ENCODE measurements at places on chromosomes 3 and 15. TPM values are rescaled to one million over a fixed set of nuclear protein-coding genes. Genes with fewer than 3 reads are reported as not detected.

The BSN gene
- 0.55 TPM for total RNA-seq

The CCNB2 gene
- 0.55 TPM for total RNA-seq

The ACAN gene
- not detected for total RNA-seq

The RAB11A gene
- total RNA-seq = 146 TPM

The SLC28A2 gene
- total RNA-seq = not detected

DNA sequence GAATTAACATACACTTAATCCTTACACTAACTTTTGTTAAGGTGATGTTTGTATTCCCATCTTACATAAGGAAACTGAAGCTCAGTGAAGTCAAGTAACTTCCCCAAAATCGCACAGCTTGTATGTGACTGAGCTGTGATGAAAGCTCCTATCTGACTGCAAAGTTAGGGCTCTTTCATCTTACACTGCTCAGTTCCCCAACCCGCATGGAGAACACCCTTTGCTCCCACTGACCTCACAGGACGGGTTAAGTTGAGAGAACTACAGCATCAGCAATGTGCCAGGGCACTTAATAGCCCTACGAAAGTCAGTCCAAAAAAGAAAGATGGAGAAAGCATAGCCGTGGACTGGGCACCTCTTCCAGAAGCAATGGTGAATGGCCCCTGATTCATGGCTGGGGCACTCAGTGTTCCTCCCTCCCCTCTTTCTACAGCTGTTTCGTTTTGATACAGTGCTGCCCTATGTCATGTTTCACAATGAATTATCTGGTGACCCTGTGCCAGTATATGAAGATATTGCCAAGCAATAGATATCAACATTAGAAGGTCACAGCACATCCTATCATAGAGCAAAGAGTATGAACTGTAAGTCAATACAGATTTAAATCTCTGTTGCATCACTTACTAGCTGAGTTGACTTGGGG lies 38.0 kb downstream of the CADPS start:
- H3K36me3 ChIP-seq = no peaks in the 10 kb centered on the region
- H3K27ac ChIP-seq = no peak overlapping the region
- H3K4me3 ChIP-seq = no peak overlapping the region
- peaks cover 9% of the 10 kb centered on the region for H3K4me1 ChIP-seq
- no peak for DNase-seq

DNA sequence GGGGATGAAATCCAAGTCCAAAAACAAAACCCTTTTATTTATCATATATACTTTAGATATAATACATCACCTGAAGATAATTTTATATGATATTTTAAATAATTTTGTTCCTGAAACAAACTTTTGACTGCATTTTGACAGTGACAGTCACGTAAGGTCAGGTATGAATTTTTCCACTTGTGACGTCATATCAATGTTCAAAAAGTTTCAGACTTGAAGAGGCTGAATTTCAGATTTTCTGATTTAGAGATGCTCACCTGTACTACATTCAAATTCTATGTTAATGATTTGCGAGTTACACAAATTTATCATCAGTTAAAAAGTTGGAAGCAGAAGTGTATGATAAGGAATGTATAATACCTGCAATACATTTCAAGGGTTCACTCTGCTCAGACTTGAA lies 136.1 kb upstream of the EPHA6 start:
- no peak for DNase-seq
- no peaks in the 10 kb centered on the region for H3K36me3 ChIP-seq
- no peak overlapping the region for H3K27ac ChIP-seq
- no peaks in the 10 kb centered on the region for H3K27me3 ChIP-seq
- H3K4me1 ChIP-seq = no peaks in the 10 kb centered on the region

DNA sequence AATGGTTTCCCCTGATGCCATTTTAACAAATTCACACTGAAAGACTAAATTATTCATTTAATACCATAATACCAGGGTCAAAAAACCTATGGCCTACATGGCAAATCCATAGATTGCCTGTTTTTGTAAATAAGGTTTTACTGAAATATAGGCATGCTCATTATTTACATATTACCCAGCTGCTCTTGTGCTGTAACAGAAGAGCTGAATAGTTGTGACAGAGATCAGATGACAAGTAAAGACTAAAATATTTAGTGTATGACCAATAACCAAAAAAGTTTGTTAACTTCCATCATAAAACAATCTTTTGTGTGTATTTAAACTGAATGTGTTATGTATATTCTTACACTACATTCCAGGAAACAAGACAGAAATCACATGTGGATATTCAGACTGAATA lies 60.2 kb downstream of the DENND4A start:
- no peaks in the 10 kb centered on the region for H3K4me1 ChIP-seq
- no peak for DNase-seq
- H3K27me3 ChIP-seq = no peaks in the 10 kb centered on the region
- no peak overlapping the region for H3K27ac ChIP-seq

Data from left ventricle myocardium inferior (tissue), 1 donor.